ENCODE measurements at places on chromosomes 2 and 18. TPM values are rescaled to one million over a fixed set of nuclear protein-coding genes. Genes with fewer than 3 reads are reported as not detected.
A peak's percentile ranks its signal among the peaks of the same experiment; 100 is the strongest.

GRCh38 chr2:173792166-173792565 lies 173.0 kb downstream of the SP3 start:
- peak; percentile 84 for DNase-seq

DNA sequence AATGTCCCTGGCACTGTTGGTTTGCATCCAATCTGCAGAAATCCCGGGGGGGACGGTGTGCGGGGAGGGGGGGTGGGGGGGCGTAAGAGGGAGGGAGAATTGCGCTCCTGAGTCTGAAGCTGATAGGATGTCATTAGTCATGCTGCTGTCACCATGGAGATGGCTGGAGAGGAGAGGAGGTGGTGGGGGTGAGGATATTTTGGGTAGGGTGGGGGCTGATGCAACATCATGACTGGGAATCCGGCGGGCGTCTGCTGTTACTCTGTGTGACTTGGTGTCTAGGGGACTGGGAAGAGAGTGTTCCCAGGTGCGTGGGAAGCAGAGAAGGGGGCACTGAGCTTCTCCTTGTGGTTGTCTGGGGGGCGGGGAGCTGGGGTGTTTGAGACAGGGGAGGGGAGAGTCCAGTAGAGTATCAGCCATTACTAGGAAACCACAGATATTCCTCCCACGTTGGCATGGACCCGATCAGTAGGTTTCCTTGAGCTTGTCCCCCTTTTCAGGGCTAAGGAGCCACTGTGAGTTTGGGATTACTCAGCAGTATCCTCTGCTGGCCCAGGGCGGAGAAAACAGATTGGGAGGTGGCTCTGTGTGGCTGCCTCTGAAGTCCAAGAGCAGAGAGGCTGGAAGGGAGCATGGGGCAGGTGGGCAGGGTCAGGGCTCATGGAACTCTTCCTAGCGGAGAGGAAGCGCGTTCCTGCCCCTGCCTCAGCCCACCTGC lies 18.9 kb downstream of the TET3 start:
- DNase-seq: no peak

DNA sequence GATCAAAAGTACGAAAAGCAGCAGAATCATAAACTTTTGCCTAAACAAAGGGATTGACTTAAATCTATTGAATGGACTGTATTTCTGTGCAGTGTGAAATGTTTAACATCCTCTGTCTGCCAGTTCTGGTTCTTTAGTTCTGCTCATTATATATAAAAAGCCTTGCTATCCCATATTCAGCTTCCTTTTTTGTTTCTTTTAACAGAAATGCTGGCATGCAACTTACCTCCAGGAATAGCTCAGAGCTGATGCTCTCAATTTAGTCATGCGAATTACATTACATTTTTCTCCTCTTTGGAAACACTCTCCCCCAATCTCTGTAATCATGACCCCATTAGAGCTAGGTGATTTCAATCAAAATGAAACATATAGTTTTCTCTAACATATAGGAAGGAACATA lies 73.6 kb downstream of the SPHKAP start:
- DNase-seq: no peak

DNA sequence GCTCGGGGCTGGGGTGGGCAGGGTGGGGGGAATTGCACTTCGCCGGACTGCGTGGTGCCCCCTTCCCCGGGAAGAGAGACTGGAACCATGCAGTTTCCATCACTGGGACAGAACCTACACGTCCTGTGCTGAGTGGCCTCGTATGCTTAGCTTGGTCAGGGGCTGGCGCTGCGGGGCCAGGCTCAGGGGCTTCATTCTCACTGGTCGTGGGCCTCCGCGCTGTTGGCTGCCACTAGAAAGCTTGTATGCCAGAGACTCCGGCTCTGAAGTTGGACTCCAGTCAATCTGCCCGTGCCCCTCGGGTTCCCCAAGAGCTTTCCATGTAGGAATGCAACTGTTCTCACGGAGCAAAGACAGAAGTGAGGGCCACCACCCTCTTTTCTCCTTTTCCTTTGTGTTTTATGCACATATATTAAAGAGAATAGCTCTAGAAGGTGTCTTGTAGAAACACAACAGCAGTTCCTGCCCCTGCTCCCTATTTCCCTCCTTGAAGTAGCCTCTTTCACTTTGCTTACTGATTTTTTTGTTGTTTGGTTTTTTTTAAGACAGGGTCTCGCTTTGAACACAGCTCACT lies 64.0 kb upstream of the YWHAQ start:
- DNase-seq: no peak

- DNase-seq: no peak
Observed at GRCh38 chr18:74274700-74275099, 17.1 kb downstream of the CYB5A start.

DNA sequence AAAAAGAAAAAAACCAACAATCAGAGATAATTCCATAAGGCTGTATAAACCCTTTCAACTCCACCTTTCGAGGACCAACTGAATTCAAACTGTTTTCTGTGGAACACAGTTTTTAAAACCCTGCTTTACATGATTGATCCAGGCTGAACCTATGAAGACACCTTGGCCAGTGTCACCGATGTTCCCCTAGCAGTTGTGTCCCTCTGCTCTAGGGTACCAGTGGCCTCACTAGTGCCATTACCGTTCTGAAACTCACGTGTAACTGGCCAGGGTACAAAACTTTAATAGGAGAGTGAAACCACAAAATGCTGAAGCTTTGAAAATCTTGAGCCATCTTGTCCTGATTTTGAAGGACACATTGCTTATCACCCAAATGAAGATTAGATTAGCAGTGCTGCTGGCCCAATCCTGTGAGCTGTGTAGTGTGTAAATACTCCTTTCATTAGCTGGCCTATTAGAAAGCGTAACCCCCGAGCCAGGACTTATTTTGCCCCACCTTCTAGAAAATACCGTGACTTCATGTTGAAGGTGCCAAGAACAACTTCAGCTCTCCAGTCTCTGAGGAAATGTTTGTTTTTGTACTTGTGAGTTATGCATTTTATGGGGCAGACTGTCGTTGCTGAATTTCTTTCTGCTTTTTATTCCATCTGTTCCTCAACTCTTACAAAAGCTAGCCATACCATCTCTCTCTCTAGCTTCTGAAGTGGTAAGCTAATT lies 147.8 kb upstream of the MAP3K20 start:
- no peak for DNase-seq

DNA sequence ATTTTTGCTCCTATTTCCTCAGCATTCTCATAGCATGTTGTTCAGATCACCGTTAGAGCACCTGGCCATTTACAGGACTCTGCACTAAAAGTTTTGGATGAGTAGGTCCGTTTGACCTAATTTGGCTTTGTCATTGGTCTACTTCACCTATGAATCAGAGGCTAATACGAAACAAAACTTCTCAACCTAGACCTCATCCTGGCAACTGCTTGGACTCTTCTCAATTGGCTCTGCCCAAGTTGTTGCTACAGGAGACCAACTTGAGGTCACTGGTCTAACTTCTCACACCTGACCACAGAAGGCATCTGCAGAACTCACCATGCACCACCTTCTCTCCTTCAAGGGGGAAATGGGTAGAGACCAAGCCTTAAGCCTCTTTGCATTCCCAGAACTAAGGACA lies 663.7 kb downstream of the PLCL1 start:
- DNase-seq: no peak

GRCh38 chr18:53489266-53489665 lies 735.2 kb downstream of the MBD2 start:
- DNase-seq: no peak

GRCh38 chr2:172335736-172336135 lies 91.7 kb upstream of the ITGA6 start:
- DNase-seq: no peak

- no peak for DNase-seq
Observed at GRCh38 chr2:200353120-200353519, 46.6 kb downstream of the SPATS2L start.

- DNase-seq: no peak
Observed at GRCh38 chr18:4453567-4453873, 1.6 kb downstream of the DLGAP1 start.

GRCh38 chr18:36492604-36493329 lies 195.3 kb downstream of the FHOD3 start:
- no peak for DNase-seq

GRCh38 chr2:190717306-190717705 lies 68.4 kb downstream of the NAB1 start:
- DNase-seq: peak; percentile 74

- DNase-seq: no peak
Observed at GRCh38 chr2:222545823-222546795, 109.8 kb downstream of the FARSB start.

- DNase-seq: no peak
Observed at GRCh38 chr2:147646818-147647468, 197.9 kb upstream of the ACVR2A start.

DNA sequence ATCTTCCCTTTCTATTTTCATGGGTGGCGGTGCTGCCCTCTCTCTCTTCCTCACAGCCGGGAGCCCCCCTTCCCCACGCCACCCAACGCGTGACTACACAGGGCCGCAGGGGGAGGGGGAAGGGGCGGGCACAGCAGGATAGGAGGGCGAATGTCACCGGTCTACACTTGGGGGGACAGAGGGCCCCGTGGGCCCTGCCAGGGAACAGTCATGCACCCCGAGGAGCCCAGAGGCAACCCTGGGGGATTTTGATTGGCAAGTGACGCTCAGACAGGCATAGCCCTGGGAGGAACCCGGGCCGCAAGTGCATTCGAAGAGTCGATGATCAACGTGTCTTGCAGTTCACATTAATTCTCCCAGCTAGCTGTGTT lies 91.1 kb upstream of the ANKRD30BL start:
- DNase-seq: no peak

VIL1 gene
- total RNA-seq: not detected

FANCL gene
- total RNA-seq: 10.9 TPM

GTF3C2 gene
- 27.5 TPM for total RNA-seq

DAPL1 gene
- not detected for total RNA-seq

LRRC30 gene
- total RNA-seq: not detected

CD8B2 gene
- 0.13 TPM for total RNA-seq

MAP4K3 gene
- 59.0 TPM for total RNA-seq

PDCD1 gene
- total RNA-seq: 2.5 TPM

RAD51AP2 gene
- total RNA-seq: not detected

TXNL4A gene
- 44.9 TPM for total RNA-seq

GPR148 gene
- not detected for total RNA-seq

GALNT5 gene
- total RNA-seq: 0.13 TPM

MYCN gene
- total RNA-seq: 0.83 TPM

Measured in esophagus muscularis mucosa (tissue), 4 donors.